Hematopoietic multipotent progenitor cell treated with erythropoietin and hydrocortisone succinate and interleukin-3 and kit ligand, for 6 days (in vitro differentiated cells): ENCODE measurements at places on chromosomes 3 and 15.

DNA sequence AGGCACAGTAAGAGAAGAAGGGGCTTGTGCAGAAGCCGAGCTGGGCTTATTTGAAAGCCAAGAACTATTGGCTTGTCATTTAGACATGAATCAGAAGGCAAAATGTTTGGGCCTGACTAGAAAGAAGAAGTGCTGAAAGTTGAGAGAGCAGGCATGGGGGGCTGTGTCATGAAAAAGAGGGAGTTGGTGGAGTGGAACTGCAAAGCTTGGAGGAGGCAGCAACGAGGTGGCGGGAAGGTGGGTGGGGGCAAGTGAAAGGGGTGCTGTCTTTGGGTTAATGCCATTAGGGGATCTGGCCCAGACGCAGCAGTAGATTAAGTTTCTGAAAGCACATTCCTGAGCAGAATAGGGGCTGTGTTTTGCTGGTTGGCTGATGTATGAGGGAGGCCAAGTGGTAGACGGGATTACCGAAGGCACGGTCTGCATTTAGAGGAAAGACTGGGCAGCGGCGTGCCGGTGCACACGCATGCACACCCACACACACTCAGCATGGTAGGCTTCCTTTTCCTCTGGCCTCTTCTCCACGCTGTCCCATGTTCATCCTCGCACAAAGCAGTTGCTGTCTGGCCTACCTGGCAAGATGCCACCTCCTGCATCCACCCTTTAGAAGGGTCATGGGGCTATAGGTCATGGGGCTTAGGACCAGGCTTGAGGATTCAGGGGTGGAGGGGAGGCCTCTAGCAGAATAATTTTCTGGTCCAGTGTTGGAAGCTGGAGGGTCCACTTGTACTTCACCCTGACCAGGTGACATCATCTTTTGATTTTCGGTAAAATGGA lies 43.0 kb downstream of the BOC start:
- DNase-seq, result no peak

- no peak for DNase-seq
Measured at GRCh38 chr3:101861212-101861788, 12.0 kb downstream of the NFKBIZ start.

DNA sequence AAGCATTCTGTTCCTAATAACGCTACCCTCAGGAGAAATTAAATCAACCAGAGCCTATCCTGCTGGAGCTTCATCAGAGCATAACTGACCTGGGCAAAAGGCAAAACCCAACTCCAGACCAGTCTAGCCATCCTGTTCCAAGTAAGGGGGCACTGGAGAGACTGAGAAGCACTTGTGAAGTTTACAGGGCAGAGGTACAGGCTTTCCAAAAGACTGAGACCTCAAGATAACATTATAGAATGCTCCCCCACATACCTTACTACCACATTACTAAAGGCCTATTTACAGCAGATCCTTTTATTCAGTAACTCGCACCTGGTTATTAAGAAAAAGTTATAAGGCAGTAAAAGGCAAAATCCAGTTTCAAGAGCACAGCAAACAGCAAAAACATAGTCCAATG lies 35.5 kb downstream of the RFX7 start:
- DNase-seq, result no peak

DNA sequence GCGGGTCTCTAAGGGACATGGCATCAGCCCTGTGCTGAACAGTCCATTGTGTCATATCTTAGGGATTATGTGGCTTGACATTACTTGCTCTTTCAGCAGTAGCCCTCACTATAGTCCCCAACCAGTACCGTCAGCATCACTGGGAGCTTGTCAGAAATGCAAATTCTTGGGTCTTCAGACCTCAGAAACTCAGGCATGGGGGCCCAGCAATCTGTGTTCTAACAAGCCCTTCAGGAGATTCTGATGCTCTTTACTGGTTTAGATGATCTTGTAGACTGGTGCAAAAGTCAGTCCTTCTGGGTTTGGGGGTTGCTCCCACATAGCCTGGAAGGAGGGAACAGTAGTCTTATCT lies 39.0 kb upstream of the TRAK1 start:
- no peak for DNase-seq

GRCh38 chr3:16174389-16174788 lies at the start of gene GALNT15:
Gene GALNT15, plus strand, starts transcription at chr3:16174680. Its CDS starts 472 bp downstream, at chr3:16175152.
- no peak for DNase-seq

GRCh38 chr3:161796780-161797179 lies 300.2 kb downstream of the OTOL1 start:
- DNase-seq, result peak; percentile 5

DNA sequence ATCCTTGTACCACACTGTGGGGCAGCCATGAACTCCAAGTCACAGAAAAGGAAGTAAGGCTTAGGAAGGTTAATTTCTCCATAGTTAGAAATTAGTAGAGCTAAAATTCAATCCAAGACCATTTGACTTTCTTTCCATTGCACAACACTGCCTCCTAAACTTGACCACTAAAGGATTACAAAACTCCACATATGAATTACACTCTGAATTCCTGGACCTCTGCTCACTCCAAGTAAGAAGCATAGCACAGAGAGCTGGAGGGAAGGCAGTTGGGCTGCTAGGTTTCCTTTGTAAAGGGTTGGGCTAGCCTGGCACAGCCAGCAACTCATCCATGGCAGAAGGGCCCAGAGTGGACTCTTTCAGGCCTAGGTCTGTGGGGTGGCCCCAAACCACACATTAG lies 134.4 kb downstream of the MYLK start:
- no peak for DNase-seq

DNA sequence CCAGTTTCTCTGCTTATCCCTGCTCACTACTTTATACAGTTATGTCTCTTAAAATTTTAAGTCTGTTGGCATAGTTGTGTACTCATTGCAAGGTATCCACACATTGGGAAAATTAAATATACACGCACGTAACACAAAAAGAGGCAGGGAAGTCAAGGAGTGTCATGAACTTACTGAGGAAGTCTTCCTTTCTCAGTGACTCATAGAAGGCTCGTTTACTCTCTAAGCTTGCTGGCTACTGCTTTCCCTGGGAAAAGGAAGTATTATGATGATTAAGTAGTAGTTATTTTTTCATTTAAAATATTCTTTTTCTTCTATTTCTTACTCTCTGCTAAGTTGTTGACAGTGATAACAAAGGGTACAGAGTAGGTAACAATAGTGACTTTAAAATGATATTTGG lies 287.3 kb downstream of the UBE2E2 start:
- no peak for DNase-seq

DNA sequence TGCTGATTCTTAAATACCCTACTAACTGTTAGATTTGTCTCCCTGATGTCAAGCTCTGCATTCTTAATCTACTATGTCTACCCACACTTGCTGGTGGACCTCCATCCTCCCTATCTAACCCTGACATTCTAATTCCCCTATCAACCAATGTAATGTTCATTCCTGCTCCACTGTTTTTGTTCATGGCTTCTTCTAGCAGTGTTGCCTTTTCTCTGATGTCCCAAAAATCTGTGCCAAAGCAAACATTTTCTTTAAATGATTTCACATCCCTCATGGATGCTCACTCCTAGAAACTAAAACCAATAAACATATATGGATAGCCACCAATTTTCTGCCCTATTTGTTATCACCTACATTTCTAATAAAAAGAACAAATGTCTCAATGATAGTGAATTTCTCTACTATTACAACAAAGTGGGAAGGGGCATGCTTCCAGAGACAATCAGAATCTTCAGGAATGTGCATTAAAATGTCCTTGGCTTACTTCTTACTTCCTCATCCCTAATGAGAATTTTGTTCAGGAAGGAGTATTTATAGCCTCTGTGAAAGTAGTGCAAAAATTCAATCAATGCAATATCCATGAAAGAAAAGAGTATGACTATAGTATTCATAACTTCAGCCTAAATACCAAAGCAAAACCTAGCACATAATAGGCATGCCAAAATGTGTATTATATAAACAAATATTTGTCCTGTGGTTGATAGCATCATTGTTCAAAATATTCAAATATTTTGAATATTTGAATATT lies 273.3 kb downstream of the ZNF385D start:
- no peak for DNase-seq
